ENCODE measurements at places on chromosomes 5 and 9.

- no peak for DNase-seq
These were observed 18.3 kb upstream of the RNU6ATAC start for GRCh38 chr9:134182554-134183085.

- no peak for DNase-seq
These were observed 395.0 kb upstream of the SMARCA2 start for GRCh38 chr9:1619915-1620710.

DNA sequence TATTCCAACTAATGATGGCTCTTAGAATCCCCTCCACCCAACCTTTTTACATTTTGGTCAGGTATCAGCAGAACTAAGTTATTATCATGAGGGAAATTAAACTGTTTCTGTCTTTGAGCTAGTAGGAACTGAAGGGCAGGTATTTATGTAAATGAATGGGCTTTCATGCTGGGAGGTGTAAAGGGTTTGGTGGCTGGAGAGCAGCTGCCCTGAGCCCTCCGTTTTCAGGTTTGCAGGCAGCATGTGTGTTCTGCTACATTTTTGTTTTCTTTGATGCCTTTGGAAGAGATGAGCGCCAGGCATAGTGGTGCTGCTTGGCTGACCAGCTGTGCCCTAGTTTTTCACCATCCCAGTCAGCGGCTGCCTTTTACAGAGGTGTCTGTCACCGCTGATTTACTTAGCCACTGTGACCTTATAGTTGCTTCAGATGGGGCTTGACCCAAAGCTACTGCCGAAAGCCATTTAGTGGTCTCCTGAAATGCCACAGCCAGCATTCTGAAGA lies 231.9 kb downstream of the MAST4 start:
- DNase-seq = no peak

DNA sequence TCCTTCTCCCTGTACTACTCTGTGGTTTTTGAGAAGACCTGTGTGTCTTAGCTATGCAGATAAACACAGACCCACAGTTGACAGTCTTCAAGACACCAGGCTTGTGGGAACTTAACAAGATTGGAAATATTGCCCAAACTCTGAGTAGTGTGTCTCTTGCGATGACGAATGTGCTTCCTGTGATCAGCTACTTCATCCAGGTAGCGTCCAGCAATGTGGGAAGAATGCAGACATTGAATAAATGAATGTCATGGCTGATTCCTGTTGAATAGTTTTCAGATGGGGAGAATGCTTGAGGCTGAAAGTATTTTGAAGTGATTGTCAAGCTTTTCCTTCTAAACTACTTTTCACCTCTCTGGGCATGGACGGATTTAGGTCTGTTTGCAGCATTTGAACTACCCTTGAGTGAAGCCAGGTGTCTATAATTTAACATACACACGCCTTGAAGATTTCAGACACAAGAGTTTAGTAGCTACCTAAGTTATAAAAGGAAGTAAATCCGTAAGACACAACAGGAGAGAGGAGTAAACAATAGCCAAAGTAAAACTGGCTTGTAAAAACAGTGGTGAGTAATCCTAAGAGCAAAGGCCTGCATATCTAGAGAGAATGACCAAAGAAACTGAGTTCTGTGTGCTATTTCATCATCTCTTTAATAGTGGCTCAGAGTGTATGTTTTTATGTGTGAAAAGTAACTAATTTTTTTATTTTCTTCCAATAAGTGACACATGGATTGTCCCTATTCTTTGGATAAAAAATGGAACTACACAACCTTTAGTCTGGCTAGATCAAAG lies 30.0 kb upstream of the ARL14EPL start:
- no peak for DNase-seq

DNA sequence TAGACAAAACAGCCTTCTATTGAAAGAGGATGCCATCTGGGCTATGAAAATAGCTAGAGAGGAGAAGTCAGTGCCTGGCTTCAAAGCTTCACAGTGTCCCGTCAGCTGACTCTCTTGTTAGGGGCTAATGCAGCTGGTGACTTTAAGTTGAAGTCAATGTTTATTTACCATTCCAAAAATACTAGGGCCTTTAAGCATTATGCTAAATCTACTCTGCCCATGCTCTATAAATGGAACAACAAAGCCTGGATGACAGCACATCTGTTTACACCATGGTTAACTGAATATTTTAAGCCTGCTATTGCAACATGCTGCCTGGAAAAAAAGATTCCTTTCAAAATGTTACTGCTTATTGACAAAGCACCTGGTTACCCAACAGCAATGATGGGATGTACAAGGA lies 309.1 kb downstream of the NTRK2 start:
- DNase-seq = no peak

GRCh38 chr5:178418471-178419010 lies 171.7 kb downstream of the COL23A1 start:
- DNase-seq = no peak

DNA sequence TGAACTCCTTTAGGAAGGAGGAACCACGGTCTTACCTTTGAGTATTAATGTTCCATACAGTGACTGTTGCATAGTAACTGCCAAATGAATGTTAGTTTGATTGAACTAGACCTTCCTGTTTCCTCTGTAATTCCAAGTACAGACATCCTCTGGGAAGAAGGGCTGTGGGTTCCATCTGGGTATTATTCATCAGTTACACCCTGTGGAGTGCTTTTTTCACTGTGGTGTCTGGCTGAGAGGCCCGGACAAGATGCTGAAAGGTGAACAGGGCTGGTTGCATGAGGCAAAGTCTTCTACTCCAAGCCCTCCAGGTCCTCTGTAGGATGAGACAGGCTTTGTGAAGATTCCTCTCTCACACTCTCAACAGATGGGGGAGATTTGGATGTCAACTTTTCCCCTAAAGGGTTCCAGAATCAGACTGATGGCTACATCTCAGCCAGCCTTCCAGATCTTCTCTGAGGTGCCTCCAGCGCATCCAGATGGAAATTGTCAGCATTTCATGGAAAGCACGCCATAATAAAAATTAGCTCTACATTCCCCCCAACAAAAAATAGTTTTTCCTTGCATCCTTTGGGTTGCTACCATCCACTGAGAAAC lies 230.9 kb downstream of the GAS1 start:
- no peak for DNase-seq

DNA sequence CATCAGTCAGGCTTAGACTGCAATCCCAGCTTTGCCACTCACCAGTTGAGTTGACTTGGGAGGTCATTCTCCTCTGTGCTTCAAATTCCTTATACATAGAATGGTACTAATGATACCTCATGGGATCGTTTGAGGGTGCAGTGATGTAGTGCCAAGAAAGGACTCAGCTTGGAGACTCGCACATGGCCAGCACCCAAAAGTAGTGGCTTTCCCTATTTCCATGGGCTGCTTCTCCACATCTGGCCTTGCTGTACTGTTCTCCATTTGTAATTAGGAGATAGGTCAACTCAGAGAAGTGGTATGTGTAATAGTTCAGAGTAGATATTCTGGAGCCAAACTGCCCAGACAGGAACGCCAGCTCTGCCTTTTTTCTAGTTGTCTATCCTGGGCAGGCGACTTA lies 5.5 kb downstream of the CCL19 start:
- no peak for DNase-seq

GRCh38 chr9:26331223-26331622 lies 561.4 kb downstream of the CAAP1 start:
- DNase-seq = no peak

- no peak for DNase-seq
These were observed 181.7 kb upstream of the S1PR3 start for GRCh38 chr9:88809355-88810161.

GRCh38 chr5:121399879-121400278 lies 451.8 kb upstream of the FTMT start:
- no peak for DNase-seq

DNA sequence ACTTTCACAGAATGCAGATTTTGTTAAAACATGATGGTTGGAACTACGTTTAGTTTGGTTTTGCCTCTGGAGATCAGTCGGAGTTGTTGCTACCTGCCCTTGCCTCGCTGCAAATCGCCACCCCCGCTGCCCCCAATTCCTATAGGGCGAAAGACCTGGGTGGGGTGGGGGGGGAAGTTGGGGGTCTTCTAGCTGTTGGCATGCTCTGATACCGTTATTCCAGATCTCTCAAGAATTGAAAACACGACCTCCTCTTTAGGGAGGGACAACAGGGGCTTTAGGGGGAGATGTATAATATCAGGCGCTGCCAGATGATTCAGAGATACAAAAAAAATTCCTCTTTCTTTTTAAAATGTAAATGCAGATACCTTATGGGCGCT lies 36.4 kb upstream of the NFIB start:
- DNase-seq = no peak

DNA sequence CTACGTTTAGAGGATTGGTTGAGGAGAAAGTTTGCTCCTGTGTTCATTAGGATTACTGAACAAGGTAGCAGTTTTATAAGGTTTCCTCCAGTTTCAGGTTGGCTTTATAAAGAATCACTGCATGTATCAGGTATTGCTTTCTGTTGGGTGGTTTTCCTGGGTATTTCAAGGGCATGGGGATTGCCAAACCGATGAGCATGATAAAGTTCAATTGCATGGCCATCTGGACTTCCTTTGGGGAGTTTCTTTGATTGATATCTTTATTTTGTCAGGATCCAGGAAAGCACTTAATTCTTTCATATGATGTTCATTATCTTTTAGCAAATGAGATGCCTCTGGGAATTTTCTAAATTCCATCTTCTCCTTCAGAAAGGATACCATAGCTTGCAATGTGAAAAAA lies 10.3 kb upstream of the GABBR2 start:
- DNase-seq = no peak

DNA sequence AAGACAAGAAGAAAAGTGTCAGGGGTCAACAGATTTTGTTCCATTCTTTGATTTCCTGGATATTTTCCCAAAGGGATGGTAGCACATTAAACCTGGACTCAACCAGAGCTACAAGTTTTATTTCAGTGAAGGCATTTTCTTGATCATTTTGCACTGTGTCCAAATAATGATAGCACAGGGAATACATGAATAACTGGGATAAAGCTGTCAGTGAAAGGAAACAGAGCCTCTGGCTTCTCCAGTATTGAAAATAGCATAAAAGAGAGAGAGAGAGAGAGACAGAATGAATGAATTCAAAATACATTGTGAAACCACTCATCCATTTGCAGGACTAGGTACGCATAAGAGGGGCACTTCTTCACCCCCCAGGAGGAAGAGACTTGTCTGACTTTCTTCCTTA lies 43.0 kb downstream of the SEMA5A start:
- DNase-seq = no peak

DNA sequence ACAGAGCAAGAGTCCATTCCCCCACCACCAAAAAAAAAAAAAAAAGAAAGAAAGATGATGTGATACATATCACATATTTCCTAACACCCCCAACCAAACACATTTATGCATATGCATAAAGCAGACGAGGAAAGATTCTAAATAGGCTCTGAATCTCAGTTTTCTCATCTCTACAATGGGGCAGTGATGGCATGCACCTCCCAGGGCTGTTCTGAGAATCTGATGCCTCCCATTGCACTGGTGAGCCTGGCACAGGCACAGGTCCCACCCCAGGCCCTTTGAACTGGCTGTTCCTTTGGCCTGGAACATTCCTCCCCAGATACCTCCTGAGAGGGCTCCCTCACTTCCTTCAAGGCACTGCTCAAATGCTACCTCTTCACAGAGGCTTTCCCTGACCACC lies 116.5 kb downstream of the C9orf50 start:
- DNase-seq = no peak

DNA sequence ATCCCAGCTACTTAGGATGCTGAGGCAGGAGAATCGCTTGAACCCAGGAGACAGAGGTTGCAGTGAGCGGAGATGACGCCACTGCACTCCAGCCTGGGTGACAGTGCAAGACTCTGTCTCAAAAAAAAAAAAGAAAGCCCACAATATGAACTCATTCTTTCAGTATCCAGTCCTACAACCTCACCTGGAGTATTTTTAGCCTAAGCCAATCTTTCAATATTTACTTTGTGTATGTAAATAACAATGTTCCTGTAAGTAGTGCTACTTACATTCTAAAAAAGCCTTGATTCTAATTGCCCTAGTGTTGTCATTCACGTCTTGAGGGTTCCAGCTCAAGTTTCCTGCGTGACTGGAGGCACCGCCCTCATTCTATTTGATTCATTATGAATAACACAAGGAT lies 62.0 kb downstream of the BHMT start:
- no peak for DNase-seq

DNA sequence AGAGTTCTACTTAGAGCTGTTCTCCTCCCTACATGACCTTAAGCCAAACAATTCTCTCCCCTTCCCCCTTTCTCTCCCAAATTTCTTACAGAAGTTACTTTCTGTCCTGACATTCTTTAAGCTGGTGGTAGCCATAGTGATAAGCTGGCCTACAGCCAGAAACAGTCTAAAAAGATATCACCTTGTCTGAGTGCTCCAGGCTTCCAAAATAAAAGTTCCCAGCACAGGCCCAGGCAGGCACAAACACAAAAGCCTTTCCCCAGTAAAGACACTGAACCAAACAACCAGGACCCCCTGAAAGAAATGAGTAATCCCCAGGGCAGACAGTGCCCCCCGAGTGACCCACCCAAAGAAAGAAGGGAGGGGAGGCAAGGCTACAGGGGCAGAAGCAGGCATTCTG lies 19.2 kb downstream of the SIL1 start:
- DNase-seq = no peak

DNA sequence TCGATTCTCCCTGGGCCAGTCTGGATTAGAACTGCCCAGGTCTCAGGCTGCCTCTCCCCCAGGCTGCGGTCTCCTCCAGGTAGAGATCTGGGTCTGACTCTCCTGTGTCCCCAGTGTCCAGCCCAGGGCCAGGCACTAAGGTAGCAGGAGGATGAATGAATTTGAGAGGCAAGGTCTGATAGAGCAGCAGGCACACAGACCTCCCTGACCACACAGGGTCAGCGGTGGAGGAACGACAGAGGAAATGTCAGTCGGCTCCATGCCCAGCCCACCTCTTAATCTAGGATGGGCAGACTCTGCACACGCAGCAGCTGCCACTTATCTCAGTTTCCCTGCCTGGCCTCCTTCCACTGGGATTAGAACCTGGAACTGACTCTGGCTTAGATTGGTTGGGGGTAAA lies 272.7 kb upstream of the MVB12B start:
- DNase-seq = no peak

GRCh38 chr9:112750764-112751055 lies 150 bp downstream of the SNX30 start:
- DNase-seq = no peak

- DNase-seq = no peak
These were observed 110.5 kb downstream of the SNX18 start for GRCh38 chr5:54628050-54628449.

DNA sequence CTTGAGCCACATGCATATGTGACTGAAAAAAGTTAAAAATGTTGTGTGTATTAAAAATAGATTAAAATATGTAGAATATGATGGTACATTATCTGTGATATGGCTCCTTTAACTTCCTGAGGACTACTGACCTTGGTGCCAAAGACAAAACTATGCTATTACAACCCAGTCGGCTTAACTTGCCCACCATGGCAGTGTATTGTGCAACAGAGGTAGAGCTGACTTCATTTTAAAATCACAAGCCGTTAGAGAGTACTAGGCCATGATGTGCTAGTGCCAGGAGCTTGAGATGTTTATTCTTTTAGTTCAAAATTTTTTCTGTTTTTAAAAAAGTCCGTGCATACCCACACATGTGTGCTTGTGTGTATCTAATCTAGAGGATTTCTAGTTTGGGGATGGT lies 46.3 kb downstream of the NAA35 start:
- no peak for DNase-seq
